ENCODE measurements at places on chromosomes 16 and 17.
A peak's percentile ranks its signal among the peaks of the same experiment; 100 is the strongest.

- DNase-seq = no peak
Observed at GRCh38 chr17:31469959-31470358, 78.5 kb downstream of the RAB11FIP4 start.

DNA sequence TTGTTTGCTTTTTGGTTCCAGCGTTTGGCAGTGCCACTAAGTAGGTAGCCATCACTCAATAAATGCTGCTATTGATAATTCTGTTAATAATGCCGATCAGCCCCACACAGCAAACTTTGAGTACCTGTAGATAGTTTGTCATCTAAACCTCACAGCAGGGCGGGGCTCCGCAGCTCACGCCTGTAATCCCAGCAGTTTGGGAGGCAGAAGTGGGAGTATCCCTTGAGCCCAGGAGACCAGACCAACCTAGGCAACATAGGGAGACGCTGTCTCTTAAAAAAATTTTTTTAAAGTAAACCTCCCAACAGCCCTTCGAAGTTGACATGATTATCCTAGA, 1.6 kb downstream of the BFAR start:
- no peak for DNase-seq

- DNase-seq = no peak
Observed at GRCh38 chr16:4373356-4373908, 1.8 kb downstream of the VASN start.

GRCh38 chr16:12276576-12276975, 300.0 kb downstream of the SNX29 start:
- no peak for DNase-seq

DNA sequence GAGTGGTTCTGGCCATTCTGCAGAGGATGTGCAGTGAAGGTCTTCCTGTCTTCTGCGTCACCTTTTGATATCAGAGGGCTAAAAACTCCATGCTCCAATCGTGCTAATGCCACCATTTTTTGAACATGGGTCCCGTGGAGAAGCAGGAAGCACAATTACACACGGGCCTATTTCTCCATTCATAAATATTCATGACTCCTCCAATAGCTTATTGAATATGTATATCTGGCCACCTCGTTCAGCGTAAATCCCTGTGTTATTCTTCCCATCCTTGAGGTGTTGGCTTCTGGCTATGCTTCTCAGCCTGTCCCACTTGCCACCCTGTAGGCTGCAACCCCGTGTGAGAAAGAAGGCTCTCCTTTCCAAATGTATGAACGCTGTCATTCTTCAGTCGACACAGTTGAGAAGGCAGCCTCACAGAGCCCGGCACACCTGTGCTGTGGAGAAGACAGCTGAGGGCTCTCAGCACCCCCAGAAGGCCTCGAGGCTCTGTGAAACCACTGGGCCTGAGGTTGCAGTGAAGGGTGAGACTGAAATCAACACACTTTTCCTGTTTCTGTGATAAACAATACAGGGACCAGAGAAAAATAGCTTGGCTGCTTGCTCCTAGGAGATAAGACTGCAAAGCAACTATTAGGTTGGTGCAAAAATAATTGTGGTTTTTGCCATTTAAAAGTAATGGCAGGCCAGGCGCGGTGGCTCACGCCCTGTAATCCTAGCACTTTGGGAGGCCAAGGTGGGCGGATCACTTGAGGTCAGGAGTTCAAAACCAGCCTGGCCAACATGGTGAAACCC, 4.9 kb upstream of the ANKRD40CL start:
- DNase-seq = no peak

GRCh38 chr17:19647697-19648474, 665 bp upstream of the ALDH3A2 start:
- peak; percentile 15 for DNase-seq

DNA sequence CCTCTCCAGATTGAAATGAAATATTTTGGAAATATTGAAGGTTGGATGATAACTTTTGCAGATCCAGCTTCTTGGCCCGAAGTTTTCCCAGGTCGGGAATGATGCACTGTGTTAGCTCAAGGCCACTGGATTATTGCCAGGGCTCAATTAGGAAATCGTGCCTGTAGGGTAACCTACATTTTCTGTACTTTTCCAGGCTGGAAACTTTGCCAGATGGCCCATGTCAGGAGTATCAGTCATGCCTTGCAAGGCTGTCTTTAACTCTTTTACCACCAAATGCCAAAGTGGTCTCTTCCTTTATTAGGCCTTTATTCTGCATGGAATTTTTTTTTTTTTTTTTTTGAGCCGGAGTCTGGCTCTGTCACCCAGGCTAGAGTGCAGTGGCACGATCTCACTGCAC, 8.9 kb upstream of the SEC14L1 start:
- DNase-seq = no peak

- no peak for DNase-seq
Observed at GRCh38 chr17:77303620-77304019, 162.9 kb downstream of the SEC14L1 start.

- no peak for DNase-seq
Observed at GRCh38 chr17:56831369-56832095, 2.2 kb downstream of the C17orf67 start.

GRCh38 chr17:68290268-68290954, 516 bp downstream of the SLC16A6 start:
- peak; percentile 35 for DNase-seq

GRCh38 chr17:61461967-61462718, 9.9 kb downstream of the TBX4 start:
- DNase-seq = no peak

- DNase-seq = peak; percentile 11
Observed at GRCh38 chr16:81831722-81832126, 52.6 kb downstream of the PLCG2 start.

DNA sequence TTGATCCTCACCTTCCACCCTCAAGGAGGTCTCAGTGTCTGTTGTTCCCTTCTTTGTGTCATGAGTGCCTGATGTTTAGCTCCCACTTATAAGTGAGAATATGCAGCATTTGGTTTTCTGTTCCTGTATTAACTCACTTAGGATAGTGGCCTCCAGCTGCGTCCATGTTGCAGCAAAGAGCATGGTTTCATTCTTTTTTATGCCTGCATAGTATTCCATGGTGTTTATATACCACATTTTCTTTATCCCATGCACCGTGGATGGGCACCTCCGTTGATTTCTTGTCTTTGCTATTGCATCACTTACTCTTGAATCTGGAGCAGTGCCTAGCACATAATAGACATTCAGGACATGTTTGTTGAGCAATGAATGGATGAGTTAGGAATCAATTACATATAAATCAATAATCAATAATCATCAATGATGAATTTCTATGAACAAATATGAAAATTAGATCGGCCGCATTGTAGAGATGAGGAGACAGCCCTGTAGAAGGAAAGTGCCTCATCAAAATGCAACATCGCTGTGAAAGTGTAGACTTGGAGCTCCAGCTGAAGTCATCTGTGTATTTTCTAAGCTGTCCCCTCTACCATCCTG, 129.5 kb downstream of the PRKCB start:
- no peak for DNase-seq

DNA sequence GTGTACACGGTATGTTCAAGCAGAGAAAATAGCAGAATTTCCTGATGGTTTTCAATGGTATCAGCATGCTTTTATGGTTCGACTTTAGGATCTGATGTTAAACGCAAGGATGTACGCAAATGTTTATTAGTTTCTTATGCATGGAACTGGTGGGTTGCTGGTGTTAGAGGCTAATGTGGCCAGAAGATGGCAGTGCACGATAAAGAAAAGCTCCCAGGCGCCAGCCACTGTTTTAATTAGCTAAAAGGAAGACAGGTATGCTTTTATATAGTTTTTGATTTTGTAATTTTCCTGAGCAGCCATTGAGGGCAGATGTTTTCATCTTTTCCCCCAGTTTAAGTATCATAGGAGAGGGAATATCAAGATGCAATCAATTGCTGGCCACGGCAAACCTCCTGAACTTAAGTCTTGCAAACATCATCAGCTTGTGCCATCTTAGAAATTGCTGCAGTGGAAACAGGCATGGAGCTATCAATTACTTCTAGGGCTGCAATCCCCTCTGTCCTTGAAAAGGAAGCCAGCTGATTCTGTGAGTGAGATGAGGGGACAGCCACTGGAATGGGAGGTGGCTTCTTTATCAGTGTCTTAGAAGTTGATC, 648.5 kb upstream of the RBFOX1 start:
- no peak for DNase-seq

DNA sequence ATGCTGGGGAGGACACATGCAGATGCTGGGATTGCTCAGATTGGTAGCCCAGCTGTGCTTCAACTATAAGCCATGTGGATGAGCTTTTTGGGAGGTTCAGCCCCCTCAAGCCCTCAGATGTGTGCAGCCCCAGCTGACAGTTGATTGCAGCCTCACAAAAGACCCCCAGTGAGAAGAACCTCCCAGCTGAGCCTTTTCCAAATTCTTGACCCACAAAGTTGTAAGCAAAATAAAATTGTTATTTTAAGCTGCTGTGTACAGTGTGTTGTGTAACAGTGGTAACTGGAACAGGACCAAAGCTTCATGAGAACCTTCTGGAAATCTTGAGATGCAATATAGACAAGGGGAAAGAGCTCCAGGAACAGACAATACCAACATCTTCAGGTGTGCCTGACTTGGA, 156.8 kb upstream of the IRX3 start:
- DNase-seq = no peak

- DNase-seq = no peak
Observed at GRCh38 chr17:3804503-3804931, 3.5 kb upstream of the ITGAE start.

GRCh38 chr16:24440306-24440705, 99.1 kb upstream of the RBBP6 start:
- DNase-seq = no peak

- no peak for DNase-seq
Observed at GRCh38 chr16:85557083-85557970, 55.8 kb upstream of the GSE1 start.

- DNase-seq = no peak
Observed at GRCh38 chr16:78303946-78304345, 204.5 kb downstream of the WWOX start.

DNA sequence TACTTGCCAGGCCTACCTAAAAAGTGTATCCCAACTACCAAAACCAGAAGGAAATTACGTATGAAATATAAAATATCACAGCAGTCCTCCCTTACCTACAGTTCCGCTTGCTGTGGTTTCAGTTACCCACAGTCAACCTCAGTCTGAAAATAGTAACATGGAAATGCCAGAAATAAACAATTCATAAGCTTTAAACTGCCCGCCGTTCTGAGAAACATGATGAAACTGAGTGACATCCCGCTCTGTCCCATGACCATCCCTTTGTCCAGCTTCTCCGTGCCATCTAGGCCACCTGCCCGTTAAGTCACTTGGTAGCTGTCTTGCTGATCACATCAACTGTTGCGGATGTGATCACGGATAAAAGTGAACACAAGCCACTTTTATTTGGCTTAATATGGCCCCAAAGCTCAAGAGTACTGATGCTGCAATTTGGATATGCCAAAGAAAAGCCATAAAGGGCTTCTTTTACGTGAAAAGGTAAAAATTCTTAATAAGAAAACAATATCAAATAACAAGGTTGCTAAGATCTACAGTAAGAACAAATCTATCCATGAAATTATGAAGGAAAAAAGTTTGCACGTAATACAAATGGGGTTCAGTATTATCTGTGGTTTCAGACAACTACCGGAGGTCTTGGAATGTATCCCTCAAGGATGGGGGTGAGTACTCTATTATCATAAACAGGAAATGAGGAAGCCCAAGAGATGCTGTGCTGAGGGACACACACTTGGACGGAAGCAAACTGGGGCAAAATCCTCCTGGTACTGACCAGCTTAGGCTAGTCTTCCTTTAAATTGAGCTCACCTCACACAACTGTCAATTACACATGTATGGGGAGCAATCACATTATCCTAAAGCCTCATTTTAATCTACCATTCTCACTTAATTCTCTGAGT, 8.2 kb downstream of the USP22 start:
- no peak for DNase-seq

DNA sequence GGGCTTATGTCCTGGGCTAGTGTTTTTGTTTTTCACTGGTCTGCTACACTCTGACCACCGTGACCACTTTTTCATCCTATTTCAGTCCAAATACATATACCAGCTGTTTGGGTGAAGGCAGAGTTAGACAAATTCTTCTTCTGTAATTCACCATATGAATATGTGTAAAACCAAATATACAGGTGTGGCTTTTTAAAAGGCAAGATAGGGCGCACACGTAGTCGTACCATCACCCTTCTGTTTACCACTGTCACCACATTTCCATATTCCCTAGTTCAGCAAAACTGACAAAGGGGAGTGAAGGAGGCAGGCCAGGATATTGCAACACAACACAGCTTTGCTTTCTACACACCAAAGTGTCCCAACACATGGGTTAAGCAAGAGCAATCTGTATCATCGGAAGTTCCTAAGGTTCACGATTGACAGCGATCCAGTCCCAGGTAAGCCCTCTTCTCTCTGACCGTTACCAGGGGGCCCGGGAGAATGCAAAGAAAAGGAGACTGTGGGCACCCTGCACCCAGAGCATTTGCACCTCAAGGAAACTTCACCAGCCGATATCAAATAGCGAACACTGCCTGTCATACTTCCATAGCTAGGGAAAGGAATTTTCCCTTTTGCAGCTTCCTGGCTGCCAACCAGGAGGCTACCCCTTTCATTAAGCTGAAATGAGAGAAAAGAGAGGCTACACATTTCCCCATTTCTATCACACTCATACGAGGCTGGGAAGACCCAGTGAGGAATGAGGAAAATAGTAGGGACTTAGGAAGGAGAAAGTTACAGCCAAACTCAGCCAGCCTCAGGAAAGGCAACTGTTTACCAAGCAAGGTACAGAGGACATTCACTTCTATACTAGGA, 23.1 kb downstream of the CREBBP start:
- DNase-seq = no peak

DNA sequence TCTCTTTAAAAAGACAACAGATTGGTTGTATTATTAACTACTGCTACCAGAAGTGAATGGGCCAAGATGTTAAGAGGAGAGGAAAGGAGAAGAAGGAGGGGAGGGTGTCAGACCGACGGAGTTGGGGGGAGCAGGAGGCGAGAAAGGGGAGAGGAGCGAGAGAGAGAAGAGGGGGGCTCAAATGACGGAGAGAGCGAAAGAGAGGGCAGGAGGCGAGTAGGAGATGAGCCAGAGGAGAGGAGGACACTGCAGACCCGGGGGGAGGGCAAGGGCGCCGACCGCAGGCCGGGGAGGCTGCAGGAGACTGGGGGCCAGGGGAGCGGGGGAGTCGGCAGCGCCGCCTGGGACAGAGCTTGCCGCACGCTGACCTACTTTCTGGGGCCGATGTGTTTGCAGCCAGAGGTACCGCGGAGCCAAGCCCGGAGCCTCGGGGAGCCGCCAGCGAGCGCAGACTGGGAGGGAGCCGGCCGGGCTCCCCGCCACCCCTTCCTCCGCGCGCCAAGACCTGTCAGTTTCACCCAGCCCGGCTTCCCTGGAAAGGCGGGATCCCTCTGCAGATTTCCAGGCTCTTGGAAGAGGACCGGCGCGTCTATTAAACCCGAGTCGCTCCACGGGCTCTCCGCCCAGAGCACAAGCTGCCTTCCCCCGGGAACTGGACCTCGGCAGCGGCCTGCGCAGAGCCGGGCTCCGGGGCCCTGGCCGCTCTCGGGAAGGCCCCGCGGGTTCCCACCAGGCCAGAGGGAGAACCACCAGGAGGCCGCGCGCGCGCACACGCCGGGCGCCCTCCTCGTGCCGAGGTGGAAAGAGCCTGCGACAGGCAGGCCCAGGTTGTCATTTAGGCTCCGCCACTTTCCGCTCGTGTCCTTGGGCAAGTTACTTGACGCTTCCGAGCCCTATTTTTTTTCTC, 74.6 kb downstream of the CMC2 start:
- DNase-seq = no peak

- no peak for DNase-seq
Observed at GRCh38 chr17:67605256-67605912, 112.4 kb upstream of the NOL11 start.
